HCT116 (cell line): ENCODE measurements at places on chromosomes 6 and 20. TPM values are rescaled to one million over a fixed set of nuclear protein-coding genes. Genes with fewer than 3 reads are reported as not detected.

The TMEM200A gene
- total RNA-seq = 22.9 TPM

The ECT2L gene
- not detected for total RNA-seq

The PRSS35 gene
- total RNA-seq = 0.37 TPM

The CRISP3 gene
- total RNA-seq = not detected

The ANGPT4 gene
- not detected for total RNA-seq

The CABLES2 gene
- 8.9 TPM for total RNA-seq
